ENCODE measurements at places on chromosomes 4 and X.
A peak's percentile ranks its signal among the peaks of the same experiment; 100 is the strongest.

- H3K27me3 ChIP-seq, result peaks cover 59% of the 10 kb centered on the region
- no peak for DNase-seq
- no peak overlapping the region for H3K27ac ChIP-seq
- peaks cover 13% of the 10 kb centered on the region for H3K4me1 ChIP-seq
These were observed 8.3 kb upstream of the HAND2 start for GRCh38 chr4:173538148-173538908.

GRCh38 chrX:23993012-23993633 is 33.9 kb downstream of the KLHL15 start:
- no peak overlapping the region for H3K27ac ChIP-seq
- H3K27me3 ChIP-seq, result no peaks in the 10 kb centered on the region
- H3K4me1 ChIP-seq, result no peaks in the 10 kb centered on the region
- H3K4me3 ChIP-seq, result no peak overlapping the region

DNA sequence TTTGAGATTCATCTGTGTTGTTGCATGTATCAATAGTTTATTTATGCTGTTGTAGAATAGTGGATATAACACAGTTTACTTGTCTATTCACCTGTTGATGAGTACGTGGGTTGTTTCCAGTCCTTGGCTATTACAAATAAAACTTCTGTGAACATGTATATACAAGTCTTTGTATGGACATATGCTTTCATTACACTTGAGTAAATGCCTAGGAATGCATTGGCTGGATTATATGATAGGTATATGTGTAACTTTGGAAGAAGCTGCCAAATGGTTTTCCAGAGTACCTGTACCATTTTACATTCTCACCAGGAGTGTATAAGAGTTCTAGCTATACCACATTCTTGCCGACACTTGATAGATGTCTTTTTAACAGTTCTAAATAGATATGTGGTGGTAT is 16.5 kb downstream of the ART3 start:
- H3K27me3 ChIP-seq, result no peaks in the 10 kb centered on the region
- no peak overlapping the region for H3K27ac ChIP-seq
- no peaks in the 10 kb centered on the region for H3K4me1 ChIP-seq
- no peak for DNase-seq

- H3K27me3 ChIP-seq, result no peaks in the 10 kb centered on the region
- H3K36me3 ChIP-seq, result no peaks in the 10 kb centered on the region
- DNase-seq, result no peak
- H3K4me3 ChIP-seq, result no peak overlapping the region
- peaks cover 12% of the 10 kb centered on the region for H3K4me1 ChIP-seq
- H3K27ac ChIP-seq, result peak overlapping the region; percentile 18
These were observed 13.1 kb upstream of the EOLA1 start for GRCh38 chrX:149527705-149528104.

DNA sequence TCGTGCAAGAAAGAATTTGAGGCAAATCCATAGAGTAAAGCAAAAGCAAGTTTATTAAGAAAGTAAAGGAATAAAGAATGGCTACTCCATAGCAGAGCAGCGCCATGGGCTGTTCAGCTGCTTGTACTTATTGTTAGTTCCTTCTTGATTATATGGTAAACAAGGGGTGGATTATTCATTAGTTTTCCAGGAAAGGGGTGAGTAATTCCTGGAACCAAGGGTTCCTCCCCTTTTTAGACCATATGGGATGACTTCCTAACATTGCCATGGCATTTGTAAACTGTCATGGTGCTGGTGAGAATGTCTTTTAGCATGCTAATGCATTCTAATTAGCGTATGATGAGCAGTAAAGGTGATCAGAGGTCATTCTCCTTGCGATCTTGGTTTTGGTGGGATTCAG is 23.5 kb upstream of the CEP135 start:
- H3K36me3 ChIP-seq, result no peaks in the 10 kb centered on the region
- H3K27me3 ChIP-seq, result no peaks in the 10 kb centered on the region
- no peak for DNase-seq
- H3K27ac ChIP-seq, result no peak overlapping the region

- no peak for DNase-seq
- no peak overlapping the region for H3K4me3 ChIP-seq
- no peaks in the 10 kb centered on the region for H3K4me1 ChIP-seq
These were observed 18.0 kb downstream of the GPR143 start for GRCh38 chrX:9747644-9748043.

GRCh38 chr4:40656201-40656863 is 26.7 kb upstream of the RBM47 start:
- no peaks in the 10 kb centered on the region for H3K4me1 ChIP-seq
- H3K27me3 ChIP-seq, result no peaks in the 10 kb centered on the region
- H3K36me3 ChIP-seq, result no peaks in the 10 kb centered on the region
- H3K27ac ChIP-seq, result no peak overlapping the region
- H3K4me3 ChIP-seq, result no peak overlapping the region
